ENCODE measurements at places on chromosomes 7 and 10. TPM values are rescaled to one million over a fixed set of nuclear protein-coding genes. Genes with fewer than 3 reads are reported as not detected.

DNA sequence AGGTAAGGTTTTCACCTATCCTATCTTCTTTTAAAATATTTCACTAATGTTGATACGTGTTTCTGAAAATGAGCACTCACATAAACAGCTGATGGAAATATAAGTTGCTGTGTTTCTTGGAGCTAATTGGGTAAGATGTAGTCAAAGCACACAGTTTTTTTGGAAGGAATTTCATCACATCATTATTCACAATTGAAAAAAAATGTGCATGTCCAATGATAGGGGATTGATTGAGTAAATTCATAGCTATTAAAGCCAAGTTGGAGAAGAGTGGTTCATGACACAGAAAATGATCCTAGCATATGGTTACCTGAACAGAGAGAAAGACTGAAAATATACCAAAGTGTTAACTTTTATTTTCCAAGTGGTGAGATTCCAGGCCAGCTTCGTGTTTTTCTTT, 29.6 kb downstream of the GLI3 start:
- no peak for DNase-seq

Gene COL1A2
- 141 TPM for polyA plus RNA-seq

DNA sequence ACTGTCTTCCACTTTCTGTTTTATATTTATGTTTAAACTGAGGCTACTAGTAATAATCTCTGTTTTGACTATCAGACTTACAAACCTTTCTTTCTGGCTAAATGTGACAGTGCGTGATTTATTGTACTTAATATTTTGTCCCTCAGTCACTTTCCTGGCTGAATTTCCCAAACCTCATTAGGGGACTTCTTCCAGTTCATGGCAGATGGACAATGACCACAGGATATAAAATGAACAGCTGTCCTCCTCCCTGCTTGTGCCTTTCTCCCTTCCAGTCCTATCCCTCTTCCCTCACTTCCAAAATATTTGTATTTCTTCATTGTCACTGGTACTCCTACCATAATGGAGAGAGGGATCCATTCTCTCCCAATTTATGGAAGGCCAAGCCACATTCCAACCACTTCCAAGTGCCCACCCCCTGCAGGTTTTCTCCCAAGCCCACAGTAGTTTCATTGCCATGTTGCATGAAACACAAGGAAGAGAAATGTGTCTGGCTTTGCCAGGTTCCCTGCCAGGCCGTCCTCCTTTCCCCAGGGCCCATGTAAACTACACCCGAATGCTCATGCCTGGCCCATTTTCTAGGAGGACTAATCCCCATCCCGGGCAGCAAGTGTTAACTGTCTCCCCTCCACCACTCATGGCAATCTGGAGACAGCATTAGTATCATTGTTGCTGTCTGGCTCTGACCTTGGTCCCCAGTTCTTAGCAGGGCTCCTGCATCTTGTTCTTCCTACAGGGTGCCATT, 269.5 kb upstream of the SLC26A5 start:
- no peak for DNase-seq
- no peaks in the 10 kb centered on the region for H3K36me3 ChIP-seq
- H3K27me3 ChIP-seq: no peaks in the 10 kb centered on the region
- no peak overlapping the region for H3K27ac ChIP-seq
- no peak overlapping the region for H3K4me3 ChIP-seq

DNA sequence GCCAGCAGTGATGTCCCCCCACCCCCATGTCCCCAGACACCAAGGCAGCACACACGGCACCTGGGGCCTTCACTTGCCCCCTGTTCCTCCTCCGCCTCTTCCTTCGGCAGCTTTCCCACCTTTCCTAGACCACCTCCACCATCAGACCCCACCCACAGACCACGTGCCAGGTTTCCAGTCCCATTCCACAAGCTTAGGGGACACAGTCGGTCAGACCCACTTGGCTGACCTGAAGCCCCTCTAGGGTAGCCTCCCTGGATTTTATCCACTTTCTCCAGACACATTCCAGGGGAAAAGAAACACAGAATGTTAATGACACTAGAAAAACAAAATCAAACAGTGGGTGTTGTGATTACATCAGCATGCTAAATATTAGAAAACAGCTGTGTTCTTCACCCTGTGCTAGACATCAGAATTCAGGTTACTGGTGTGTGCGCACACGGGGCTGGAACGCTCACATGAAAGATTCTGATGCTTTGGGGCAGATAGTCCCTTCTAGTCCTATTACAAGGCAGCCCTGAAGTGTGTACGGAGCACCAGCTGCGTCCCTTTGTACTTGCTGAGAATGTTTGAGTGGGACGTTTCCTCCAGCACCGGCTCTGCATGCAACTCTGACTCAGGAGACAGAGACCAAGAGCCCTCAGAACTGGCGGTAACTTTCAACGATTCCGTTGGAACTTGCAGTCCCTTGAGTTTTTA, 75.5 kb upstream of the PPP2R2D start:
- peaks cover 24% of the 10 kb centered on the region for H3K27me3 ChIP-seq
- H3K4me1 ChIP-seq: no peaks in the 10 kb centered on the region
- H3K36me3 ChIP-seq: no peaks in the 10 kb centered on the region
- no peak overlapping the region for H3K4me3 ChIP-seq
- no peak overlapping the region for H3K27ac ChIP-seq

- no peak for DNase-seq
- no peak overlapping the region for H3K4me3 ChIP-seq
- no peak overlapping the region for H3K27ac ChIP-seq
- H3K4me1 ChIP-seq: no peaks in the 10 kb centered on the region
- no peaks in the 10 kb centered on the region for H3K36me3 ChIP-seq
- H3K27me3 ChIP-seq: no peaks in the 10 kb centered on the region
Measured at GRCh38 chr10:115654961-115655360, 561.8 kb downstream of the ATRNL1 start.

DNA sequence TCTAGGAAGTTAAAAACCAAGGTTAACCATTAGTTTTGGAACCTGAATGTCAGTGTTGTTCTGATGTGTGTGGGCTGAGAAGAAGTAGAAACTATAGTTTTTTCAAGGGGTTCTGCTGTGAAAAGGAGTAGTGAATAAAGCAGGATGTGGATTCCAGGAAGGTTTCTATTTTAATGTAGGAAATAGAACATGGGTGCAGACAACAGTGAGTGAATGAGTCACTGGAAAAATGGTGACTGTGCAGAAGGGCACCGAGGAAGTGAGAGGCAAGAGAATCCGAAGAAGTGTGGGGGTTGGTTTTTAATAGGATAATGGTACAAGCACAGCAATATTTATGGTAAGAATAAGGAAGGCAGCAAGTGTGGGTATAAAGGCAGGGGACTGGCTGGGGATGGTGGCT, 120.4 kb downstream of the ARHGAP21 start:
- H3K4me1 ChIP-seq: no peaks in the 10 kb centered on the region
- peaks cover 72% of the 10 kb centered on the region for H3K36me3 ChIP-seq
- H3K4me3 ChIP-seq: no peak overlapping the region
- H3K27me3 ChIP-seq: no peaks in the 10 kb centered on the region
- DNase-seq: no peak

- DNase-seq: no peak
- no peaks in the 10 kb centered on the region for H3K4me1 ChIP-seq
- no peaks in the 10 kb centered on the region for H3K36me3 ChIP-seq
- no peak overlapping the region for H3K27ac ChIP-seq
- peaks cover 13% of the 10 kb centered on the region for H3K27me3 ChIP-seq
Measured at GRCh38 chr7:12111422-12112405, 99.4 kb upstream of the TMEM106B start.

Gene MPP7
- 3.1 TPM for polyA plus RNA-seq

Data from heart left ventricle (tissue), 16 donors.